Aorta (tissue), 5 donors: ENCODE measurements at places on chromosomes 2 and 18. TPM values are rescaled to one million over a fixed set of nuclear protein-coding genes. Genes with fewer than 3 reads are reported as not detected.

- peak; percentile 76 for DNase-seq
- no peaks in the 10 kb centered on the region for H3K27me3 ChIP-seq
- no peak overlapping the region for H3K27ac ChIP-seq
- H3K4me3 ChIP-seq, result peak overlapping the region; percentile 48
Observed at GRCh38 chr2:176187200-176187898, 1.1 kb upstream of the HOXD1 start.

GRCh38 chr2:12456293-12457106, 260.2 kb upstream of the TRIB2 start:
- DNase-seq, result peak; percentile 88
- H3K36me3 ChIP-seq, result no peaks in the 10 kb centered on the region
- H3K4me1 ChIP-seq, result peaks cover 7% of the 10 kb centered on the region

PXDN gene
- total RNA-seq, result 100 TPM

PSTPIP2 gene
- 10.6 TPM for total RNA-seq

XDH gene
- not detected for total RNA-seq

DNA sequence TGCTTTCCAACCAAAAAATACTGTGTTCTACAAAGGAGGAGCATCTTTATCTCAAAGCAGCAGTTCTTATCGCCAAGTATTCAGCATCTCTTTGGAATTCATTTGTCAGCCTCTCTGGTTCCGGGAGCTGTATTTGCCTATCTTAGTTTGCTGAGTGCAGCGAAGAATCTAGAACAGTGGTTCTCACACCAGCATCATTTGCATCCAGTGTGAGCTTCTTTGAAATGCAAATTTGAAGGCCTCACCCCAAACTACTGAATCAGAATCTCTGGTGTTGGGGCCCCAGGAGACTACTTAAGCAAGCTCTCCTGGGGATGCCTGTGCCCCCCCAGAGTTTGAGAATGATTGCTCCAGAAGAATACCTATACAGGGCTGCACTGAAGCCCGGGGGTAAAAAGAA, 1.5 kb upstream of the PTPN2 start:
- H3K27me3 ChIP-seq, result no peaks in the 10 kb centered on the region
- H3K4me3 ChIP-seq, result no peak overlapping the region
- H3K36me3 ChIP-seq, result no peaks in the 10 kb centered on the region
- H3K27ac ChIP-seq, result no peak overlapping the region
- no peaks in the 10 kb centered on the region for H3K4me1 ChIP-seq
- DNase-seq, result no peak

COL3A1 gene
- total RNA-seq, result 673 TPM

GRCh38 chr2:209663656-209664055, 108.0 kb upstream of the UNC80 start:
- no peaks in the 10 kb centered on the region for H3K27me3 ChIP-seq
- no peak for DNase-seq
- no peak overlapping the region for H3K27ac ChIP-seq
- H3K36me3 ChIP-seq, result no peaks in the 10 kb centered on the region
- peaks cover 3% of the 10 kb centered on the region for H3K4me1 ChIP-seq

- H3K4me1 ChIP-seq, result peaks cover 8% of the 10 kb centered on the region
- H3K4me3 ChIP-seq, result no peak overlapping the region
- peak; percentile 73 for DNase-seq
- H3K27me3 ChIP-seq, result no peaks in the 10 kb centered on the region
- peak overlapping the region; percentile 9 for H3K27ac ChIP-seq
Observed at GRCh38 chr2:157838442-157839161, 37.5 kb downstream of the ACVR1 start.

USP14 gene
- total RNA-seq, result 45.8 TPM

PARD3B gene
- total RNA-seq, result 36.7 TPM

TSPYL6 gene
- total RNA-seq, result not detected

- H3K27ac ChIP-seq, result no peak overlapping the region
- H3K36me3 ChIP-seq, result no peaks in the 10 kb centered on the region
- DNase-seq, result no peak
- no peak overlapping the region for H3K4me3 ChIP-seq
Observed at GRCh38 chr2:144458541-144458940, 61.4 kb downstream of the ZEB2 start.

DNA sequence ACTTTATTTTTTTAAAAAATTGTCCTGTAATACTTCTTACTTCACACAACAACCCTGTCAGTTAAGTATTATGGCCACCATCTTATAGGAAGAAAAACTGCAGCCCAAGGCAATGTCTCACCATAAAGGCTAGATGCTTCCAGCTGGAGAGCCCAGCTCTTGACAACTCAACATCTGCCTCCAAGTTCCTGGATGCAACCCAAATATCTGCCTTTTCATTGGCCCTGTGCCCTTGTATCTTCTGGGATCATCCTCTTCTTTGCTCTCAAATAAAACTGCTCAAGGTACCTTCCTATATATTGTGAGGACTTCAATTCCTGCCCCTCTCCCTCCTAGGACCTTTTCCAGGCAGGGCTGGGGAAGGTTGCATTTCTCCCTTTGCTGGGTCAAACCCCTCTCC, 69.5 kb downstream of the BIN1 start:
- no peak overlapping the region for H3K4me3 ChIP-seq
- no peaks in the 10 kb centered on the region for H3K36me3 ChIP-seq
- no peaks in the 10 kb centered on the region for H3K4me1 ChIP-seq
- H3K27ac ChIP-seq, result no peak overlapping the region

- H3K27me3 ChIP-seq, result no peaks in the 10 kb centered on the region
- no peak for DNase-seq
- no peaks in the 10 kb centered on the region for H3K4me1 ChIP-seq
- no peak overlapping the region for H3K27ac ChIP-seq
- H3K4me3 ChIP-seq, result no peak overlapping the region
- no peaks in the 10 kb centered on the region for H3K36me3 ChIP-seq
Observed at GRCh38 chr2:53655256-53655655, 112.3 kb upstream of the CHAC2 start.

GRCh38 chr18:56407646-56408180, 230.7 kb downstream of the TXNL1 start:
- H3K4me3 ChIP-seq, result no peak overlapping the region
- no peak for DNase-seq
- no peaks in the 10 kb centered on the region for H3K4me1 ChIP-seq
- no peak overlapping the region for H3K27ac ChIP-seq

DNA sequence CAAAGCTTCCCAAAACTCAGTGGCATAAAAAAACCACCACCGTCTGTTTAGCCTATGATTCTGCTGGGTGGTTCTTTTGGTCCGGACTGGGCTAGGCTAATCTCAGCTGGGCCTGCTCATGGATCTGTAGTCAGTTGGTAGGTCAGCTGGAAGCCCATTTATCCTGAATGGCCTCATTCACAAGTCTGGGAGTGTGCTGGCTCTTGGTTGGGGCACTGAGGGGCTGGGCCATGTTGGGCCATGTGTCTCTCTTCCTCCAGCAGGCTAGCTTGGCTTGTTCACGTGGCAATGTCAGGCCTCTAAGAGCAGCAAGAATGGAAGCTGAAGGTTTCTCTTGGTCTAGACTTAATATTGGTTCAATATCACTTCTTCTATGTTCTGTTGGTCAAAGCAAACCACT, 95.7 kb upstream of the HS6ST1 start:
- no peak overlapping the region for H3K27ac ChIP-seq
- no peaks in the 10 kb centered on the region for H3K36me3 ChIP-seq
- DNase-seq, result no peak
- no peaks in the 10 kb centered on the region for H3K27me3 ChIP-seq
- no peaks in the 10 kb centered on the region for H3K4me1 ChIP-seq
- no peak overlapping the region for H3K4me3 ChIP-seq

CASP10 gene
- 26.1 TPM for total RNA-seq

DNA sequence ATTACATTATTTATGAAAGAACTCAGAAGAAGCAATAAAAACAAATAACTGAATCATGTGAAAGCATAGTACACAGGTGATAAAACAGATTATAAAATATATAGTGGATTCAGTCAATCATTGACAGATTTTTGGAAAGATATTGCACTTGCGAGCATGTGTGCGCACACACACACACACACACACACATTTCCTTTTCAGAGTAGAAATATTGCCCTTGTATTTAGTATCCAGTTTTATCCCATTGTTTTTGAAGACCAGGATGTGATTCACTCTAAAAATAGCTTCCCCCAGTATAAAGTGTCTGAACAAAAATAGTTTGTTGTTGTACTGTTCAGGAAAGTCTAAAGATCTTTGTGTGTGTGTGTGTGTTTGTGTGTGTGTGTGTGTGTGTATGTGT, 145.5 kb downstream of the CALCRL start:
- no peak overlapping the region for H3K4me3 ChIP-seq
- no peaks in the 10 kb centered on the region for H3K27me3 ChIP-seq
- no peak for DNase-seq
- H3K27ac ChIP-seq, result no peak overlapping the region
- no peaks in the 10 kb centered on the region for H3K36me3 ChIP-seq

DNA sequence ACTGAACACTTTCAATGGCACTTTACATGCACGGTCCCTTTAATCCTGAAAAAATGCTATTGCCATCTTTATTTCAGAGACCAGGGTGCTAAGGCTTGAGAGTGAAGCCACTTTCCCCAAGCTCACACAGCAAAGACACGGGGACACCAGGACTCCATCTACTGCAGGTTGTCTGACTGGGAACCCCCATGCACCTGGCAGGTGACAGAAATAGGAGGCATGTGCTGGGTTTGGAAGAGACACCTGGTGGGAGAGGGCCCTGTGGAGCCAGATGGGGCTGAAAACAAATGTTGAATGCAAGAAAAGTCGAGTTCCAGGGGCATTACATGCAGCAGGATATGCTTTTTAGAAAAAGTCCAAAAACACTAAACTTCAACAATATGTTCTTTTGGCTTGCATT, 5.2 kb upstream of the EHD3 start:
- no peaks in the 10 kb centered on the region for H3K27me3 ChIP-seq
- H3K27ac ChIP-seq, result no peak overlapping the region
- DNase-seq, result no peak
- no peaks in the 10 kb centered on the region for H3K4me1 ChIP-seq
- no peak overlapping the region for H3K4me3 ChIP-seq

DNA sequence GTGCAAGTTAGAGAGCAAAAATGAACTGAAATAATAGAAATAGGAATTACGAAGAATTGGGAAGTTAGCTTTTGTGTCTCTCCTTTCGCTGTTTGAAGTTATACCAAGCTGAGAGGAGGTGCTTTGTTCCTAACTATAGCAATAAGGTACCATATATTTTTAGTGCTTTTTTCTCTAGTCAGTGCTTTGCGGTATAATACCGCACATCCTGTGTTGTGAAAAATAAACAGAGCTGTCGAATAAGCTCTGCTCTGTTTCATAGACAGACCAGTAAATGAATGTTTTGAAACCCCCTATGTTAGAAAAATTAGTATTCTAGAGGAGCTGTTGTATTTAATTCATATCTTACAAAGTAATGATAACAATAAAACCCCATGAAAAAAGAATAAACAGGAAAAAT, 130.8 kb downstream of the MAP4K4 start:
- H3K4me1 ChIP-seq, result peaks cover 7% of the 10 kb centered on the region
- no peaks in the 10 kb centered on the region for H3K27me3 ChIP-seq
- no peak overlapping the region for H3K4me3 ChIP-seq
- no peaks in the 10 kb centered on the region for H3K36me3 ChIP-seq
- no peak overlapping the region for H3K27ac ChIP-seq

- no peaks in the 10 kb centered on the region for H3K4me1 ChIP-seq
- no peak overlapping the region for H3K4me3 ChIP-seq
- DNase-seq, result no peak
Observed at GRCh38 chr2:138600732-138601457, 99.3 kb downstream of the SPOPL start.

GAREM2 gene
- total RNA-seq, result 6.0 TPM

IKZF2 gene
- 9.9 TPM for total RNA-seq

DNA sequence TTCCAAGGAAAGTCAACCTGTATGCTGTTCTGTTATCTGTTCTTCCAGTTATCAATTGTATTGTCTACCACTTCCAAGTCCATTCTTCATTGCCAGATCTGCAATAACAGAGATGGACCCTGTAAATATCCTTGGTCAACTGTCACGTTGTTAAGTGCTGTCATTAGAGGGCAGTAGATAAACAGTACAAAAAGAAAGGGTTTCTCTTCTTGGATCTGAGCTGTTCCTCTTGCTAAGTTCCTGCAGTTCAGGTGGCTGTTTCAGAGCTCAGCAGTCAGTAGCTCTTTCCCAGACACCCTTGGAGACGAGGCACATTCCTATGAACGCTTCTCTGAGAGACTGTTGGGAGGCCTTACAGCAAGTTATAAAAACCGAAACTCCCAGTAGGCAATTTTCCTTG, 957.1 kb upstream of the CHAC2 start:
- no peak for DNase-seq
- H3K27ac ChIP-seq, result no peak overlapping the region
- no peaks in the 10 kb centered on the region for H3K27me3 ChIP-seq
- H3K36me3 ChIP-seq, result no peaks in the 10 kb centered on the region

GRCh38 chr18:3871687-3872086, 421.7 kb downstream of the TGIF1 start:
- H3K36me3 ChIP-seq, result no peaks in the 10 kb centered on the region
- no peak for DNase-seq
- no peaks in the 10 kb centered on the region for H3K4me1 ChIP-seq
- H3K27ac ChIP-seq, result no peak overlapping the region

GRCh38 chr2:201813996-201814760, 7.8 kb downstream of the CDK15 start:
- no peak for DNase-seq
- H3K36me3 ChIP-seq, result no peaks in the 10 kb centered on the region

ANKMY1 gene
- 22.0 TPM for total RNA-seq
